WTC11 (cell line): ENCODE measurements at places on chromosomes 4 and X.

DNA sequence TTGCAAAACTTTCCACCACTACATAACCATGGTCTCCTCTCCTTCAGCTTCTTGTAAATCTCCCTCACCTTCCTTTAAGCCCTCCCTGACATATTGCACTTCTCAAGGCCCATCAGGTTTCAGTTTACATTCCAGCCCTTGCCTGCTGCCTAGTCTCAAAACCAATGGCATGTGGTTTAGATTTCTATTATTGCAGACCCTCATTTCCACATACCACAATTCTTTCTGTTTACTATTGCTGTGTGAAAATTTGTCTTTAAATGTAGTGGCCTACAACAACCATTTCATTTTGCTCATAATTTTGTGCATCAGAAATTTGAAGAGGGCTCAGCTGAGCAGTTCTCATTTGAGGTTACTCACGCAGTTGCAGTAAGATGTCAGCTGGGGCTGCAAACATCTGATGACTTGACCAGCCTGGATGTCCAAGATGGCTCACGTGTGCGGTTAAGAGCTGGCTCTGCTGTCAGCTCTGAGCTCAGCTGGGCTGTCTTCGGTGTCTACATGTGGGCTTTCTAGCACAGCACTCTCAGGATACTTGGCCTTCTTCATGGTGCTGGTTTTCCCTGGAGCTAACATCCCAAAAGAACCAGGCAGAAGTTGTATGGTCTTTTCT, 29.9 kb upstream of the SOD3 start:
- DNase-seq: no peak

DNA sequence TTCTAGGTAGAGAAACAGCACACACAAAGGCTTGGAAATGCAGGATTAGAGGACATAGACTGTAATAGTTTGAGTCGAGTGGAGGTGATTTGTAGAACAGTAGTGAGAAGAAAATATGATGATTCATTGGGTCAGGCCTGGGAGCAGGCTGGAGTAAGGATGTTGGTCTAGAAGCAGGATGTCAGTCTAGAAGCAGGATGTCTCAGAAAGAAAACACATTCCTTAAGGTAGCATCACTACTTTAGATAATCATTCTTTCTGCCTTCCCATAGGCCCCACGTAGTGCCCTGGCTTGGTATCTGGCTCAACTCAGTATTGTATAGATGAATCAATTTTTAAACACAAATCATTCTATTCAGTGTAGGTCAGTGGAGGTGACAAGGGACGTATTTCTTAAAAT, 11.2 kb upstream of the DACH2 start:
- no peak for DNase-seq

DNA sequence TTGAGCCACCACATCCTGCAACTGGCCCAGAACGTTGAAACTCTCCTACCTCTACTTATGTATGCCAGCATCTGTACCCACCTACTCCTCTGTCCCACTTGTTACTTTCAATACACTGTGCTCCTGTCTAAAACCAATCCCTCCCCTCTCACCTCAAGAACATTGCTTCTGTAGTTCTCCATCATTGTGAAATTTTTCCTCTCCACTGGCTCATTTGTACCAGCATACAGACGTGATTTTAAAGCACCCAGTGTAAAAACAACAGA, 25.5 kb upstream of the USO1 start:
- no peak for DNase-seq

GRCh38 chr4:147651563-147651962, 32.4 kb downstream of the PRMT9 start:
- DNase-seq: no peak
